ENCODE measurements at places on chromosomes 2 and 18.

DNA sequence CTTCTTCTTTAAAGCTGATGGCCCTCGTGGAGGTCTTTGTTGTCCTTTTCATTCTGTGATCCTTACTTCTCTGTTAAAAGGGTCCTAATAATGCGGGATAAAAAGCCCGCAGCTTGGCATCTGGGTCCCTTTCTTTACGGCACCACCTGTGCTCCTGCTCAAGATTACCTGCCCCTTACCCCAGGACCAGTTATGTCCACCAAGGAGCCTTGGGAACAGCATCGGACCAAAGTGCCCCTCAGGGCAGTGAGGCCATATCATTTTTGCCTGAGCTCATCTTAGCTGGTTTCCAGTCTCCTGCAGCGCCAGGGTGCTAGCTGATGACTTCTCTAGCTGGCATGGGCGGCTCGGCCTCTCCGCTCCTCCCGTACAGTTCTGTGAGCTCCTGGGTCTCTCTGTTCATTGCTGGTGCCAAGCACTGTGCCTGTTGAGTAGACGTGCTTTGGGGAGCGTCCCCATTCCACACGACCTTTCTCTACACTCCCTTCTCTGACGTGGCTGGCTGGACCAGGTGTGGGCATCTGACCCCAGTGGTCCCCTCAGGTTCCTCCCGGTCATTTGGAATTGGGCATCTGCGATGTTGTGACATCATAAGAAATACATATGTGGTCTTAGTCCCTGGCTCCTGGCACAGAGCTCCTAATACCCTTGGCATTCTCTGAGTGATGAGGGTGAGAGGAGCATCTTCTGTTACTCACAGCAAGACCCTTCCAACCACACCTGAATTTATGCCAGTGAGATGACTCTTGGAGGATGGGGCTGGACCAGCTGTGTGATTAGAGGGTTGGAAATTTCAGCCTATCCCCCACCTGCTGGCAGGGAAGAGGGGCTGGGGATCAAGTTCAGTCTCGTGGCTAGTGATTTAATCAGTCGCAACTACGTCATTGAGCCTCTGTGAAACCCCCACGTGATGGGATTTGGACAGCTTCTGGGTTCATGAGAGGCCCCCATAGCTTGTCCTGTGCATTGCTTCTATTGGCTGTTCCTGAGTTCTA lies 134.2 kb upstream of the HS6ST1 start:
- no peaks in the 10 kb centered on the region for H3K36me3 ChIP-seq
- H3K27me3 ChIP-seq: peaks cover 3% of the 10 kb centered on the region
- no peak for DNase-seq
- no peak overlapping the region for H3K4me3 ChIP-seq
- H3K27ac ChIP-seq: no peak overlapping the region

- no peaks in the 10 kb centered on the region for H3K36me3 ChIP-seq
- no peak overlapping the region for H3K27ac ChIP-seq
- no peak for DNase-seq
- no peaks in the 10 kb centered on the region for H3K27me3 ChIP-seq
- H3K4me3 ChIP-seq: no peak overlapping the region
These were observed 14.6 kb downstream of the ZNF519 start for GRCh38 chr18:14117606-14118005.

DNA sequence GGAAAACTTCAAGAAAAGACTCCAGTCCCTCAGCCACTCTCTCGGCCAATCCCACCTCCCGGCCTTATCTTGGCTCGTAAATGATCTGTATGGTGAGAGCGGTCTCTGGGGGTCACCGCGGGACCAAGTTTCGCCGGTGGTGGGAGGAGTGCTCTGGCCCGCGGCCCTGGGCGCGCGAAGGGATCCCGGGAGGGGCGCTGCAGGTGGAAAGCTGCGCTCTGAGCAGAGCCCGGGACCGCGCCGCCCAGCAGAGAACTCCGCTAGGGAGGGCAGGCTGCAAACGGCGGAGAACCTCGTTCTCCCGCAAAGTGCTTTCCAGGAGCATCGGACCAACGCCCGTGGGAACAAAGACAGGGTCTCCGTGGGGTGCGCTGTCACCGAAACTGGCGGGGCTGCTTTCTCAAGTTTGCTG lies 622 bp downstream of the LRP2 start:
- peaks cover 3% of the 10 kb centered on the region for H3K4me1 ChIP-seq
- no peaks in the 10 kb centered on the region for H3K36me3 ChIP-seq
- H3K27me3 ChIP-seq: peaks cover 48% of the 10 kb centered on the region
- peak overlapping the region; percentile 46 for H3K4me3 ChIP-seq

DNA sequence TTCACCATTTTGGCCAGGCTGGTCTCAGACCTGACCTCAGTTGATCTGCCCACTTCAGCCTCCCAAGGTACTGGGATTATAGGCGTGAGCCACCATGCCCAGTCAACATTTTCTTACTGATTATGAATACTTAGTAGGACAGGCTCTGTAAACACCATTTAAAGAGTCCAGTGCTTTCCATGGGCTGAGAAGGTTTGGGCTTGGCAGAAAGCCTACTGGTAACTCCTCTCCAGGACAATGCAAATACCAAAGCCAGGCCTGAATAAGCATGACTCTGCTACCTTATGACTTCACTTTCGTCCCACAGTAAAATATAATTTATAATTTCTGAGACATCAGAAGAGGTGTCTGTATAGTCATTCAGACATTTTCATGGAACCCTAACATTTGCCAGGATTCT lies 60.2 kb upstream of the FAM117B start:
- no peak overlapping the region for H3K27ac ChIP-seq
- H3K36me3 ChIP-seq: no peaks in the 10 kb centered on the region
- H3K4me3 ChIP-seq: no peak overlapping the region
- peak; percentile 15 for DNase-seq

DNA sequence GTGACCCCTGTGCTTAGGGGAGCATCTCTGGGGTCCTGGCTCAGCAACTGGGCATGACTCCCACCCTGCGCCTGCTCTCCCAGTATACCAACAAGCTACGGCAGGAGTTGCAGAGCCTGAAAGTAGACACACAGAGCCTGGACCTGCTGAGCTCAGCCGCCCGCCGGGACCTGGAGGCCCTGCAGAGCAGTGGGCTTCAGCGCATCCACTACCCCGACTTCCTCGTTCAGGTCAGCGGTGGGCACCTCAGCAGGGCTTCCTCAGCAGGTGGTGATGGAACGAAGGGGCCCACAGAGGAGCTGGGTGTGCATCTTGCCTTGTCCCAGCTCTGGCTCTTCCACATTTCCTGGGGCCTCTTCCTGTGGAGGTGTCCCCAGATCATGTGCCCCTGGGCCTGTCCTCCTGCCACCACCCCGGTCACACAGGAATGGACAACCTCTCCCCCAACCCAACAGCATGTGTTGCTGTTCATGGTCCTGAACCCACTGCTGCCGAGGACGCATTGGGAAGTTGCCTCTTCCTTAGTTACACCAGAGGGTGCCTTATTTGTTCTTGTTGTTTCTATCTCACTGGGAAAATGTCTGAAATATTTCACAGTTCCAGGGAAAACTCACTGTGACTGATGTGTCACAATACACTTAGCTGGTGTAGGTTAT lies 10.8 kb downstream of the PROM2 start:
- H3K27me3 ChIP-seq: no peaks in the 10 kb centered on the region
- peak; percentile 17 for DNase-seq
- H3K4me1 ChIP-seq: no peaks in the 10 kb centered on the region
- no peak overlapping the region for H3K27ac ChIP-seq
- H3K36me3 ChIP-seq: no peaks in the 10 kb centered on the region

DNA sequence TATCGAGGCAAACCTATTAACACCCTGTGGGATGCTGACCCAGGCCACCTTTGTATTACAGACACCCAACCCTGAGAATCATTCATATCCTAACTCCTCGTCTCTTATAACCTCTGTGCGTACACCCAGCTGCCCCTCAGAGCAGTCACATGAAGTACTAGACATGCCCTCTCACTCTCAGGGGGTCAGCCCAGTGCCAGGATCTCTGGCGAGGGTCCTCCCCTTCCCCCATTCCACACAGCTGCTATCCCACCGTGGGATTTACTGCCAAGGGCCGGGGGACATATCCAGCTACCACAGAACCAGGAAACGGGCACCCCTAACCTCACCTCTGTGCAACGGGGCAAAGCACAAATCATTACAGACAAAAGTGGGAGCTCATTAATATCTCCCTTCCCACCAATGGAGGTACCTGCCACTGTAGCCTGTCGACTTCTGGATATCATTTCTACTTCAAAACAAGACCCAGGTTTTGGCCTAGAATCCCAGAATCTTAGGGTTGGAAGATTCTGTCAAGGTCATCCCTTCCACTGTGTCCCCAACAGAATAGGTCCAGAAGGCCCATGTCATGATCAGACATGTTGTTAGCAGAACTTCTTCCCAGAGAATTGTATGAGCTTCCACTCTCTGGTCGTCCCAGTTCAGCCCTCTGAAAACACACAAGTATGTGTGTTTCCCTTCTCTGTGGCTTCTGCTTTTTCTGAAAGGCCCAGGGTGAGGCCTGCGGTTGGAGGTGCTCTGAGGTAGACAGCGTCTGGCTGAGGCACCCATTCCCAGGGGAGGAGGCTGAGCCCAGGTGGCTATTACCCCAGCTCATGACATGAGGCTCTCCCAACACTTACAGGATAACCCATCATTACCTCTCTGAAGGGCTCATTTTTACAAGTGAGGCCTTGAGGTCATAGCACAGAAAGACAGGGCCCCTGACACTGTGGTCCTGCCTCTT lies 1.7 kb downstream of the TMBIM1 start:
- H3K36me3 ChIP-seq: no peaks in the 10 kb centered on the region
- peak; percentile 28 for DNase-seq
- no peaks in the 10 kb centered on the region for H3K27me3 ChIP-seq
- peak overlapping the region; percentile 89 for H3K4me3 ChIP-seq
- peak overlapping the region; percentile 81 for H3K27ac ChIP-seq
- peaks cover 42% of the 10 kb centered on the region for H3K4me1 ChIP-seq

- peaks cover 37% of the 10 kb centered on the region for H3K4me1 ChIP-seq
- no peak for DNase-seq
- no peak overlapping the region for H3K27ac ChIP-seq
- H3K27me3 ChIP-seq: no peaks in the 10 kb centered on the region
- H3K36me3 ChIP-seq: no peaks in the 10 kb centered on the region
These were observed 37.9 kb downstream of the ODC1 start for GRCh38 chr2:10410001-10410822.

DNA sequence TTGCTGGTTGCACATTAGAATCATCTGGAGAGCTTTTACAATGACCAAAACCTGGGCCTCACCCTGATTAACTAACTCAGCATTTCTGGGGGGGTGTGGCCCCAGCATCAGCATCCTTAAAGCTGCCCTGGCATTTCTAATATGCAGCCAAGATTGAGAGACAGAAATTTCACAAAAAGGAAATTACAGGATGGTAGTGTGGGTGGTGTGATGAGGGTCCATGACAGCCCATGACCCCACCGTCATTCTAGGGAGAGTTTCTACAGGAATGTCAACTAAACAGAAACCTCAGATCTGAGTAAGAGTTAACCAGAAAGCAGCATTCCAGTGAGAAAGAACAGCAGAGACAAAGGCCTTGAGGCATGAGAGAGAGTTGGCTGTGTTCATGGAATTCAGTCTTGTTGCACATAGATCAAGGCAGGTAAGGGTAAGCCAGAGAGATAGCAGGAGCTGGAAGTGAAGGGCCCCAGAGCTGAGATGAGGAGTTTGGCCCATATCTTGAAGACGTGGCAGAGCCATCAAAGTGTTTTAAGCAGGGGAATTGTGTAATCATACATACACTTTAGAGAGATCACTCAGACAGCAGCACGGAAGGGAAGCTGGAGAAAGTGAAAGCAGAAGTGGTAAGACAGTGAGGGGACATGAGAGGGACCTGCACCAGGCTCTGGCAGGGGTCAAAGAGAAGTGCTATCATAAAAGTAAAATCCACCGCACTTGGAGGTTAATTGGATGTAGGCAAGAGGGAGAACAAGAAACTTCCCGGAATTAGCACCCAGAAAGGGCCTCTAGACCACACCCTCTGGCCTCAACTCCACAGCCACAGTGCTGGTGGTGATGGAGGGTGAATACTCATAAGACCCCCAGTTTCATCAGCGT lies 7.8 kb upstream of the TRABD2A start:
- H3K36me3 ChIP-seq: no peaks in the 10 kb centered on the region
- no peaks in the 10 kb centered on the region for H3K27me3 ChIP-seq
- peak overlapping the region; percentile 64 for H3K4me3 ChIP-seq
- peak; percentile 82 for DNase-seq
- H3K27ac ChIP-seq: peak overlapping the region; percentile 93

All from GM23248 (cell line).